ENCODE measurements at places on chromosomes 16 and 17.
A peak's percentile ranks its signal among the peaks of the same experiment; 100 is the strongest.

- peak; percentile 90 for DNase-seq
Measured at GRCh38 chr17:74770498-74771318, 5.4 kb downstream of the NAT9 start.

- no peak for DNase-seq
Measured at GRCh38 chr17:60766778-60767190, 89.1 kb downstream of the BCAS3 start.

- DNase-seq, result peak; percentile 92
Measured at GRCh38 chr16:58499615-58500351, at the start of gene NDRG4. Gene NDRG4, plus strand, starts transcription at chr16:58500143. Its CDS starts 106 bp downstream, at chr16:58500249.

GRCh38 chr16:49431591-49432290 lies 58.1 kb downstream of the C16orf78 start:
- no peak for DNase-seq

GRCh38 chr17:79633993-79634813 lies 23.4 kb upstream of the RBFOX3 start:
- no peak for DNase-seq

DNA sequence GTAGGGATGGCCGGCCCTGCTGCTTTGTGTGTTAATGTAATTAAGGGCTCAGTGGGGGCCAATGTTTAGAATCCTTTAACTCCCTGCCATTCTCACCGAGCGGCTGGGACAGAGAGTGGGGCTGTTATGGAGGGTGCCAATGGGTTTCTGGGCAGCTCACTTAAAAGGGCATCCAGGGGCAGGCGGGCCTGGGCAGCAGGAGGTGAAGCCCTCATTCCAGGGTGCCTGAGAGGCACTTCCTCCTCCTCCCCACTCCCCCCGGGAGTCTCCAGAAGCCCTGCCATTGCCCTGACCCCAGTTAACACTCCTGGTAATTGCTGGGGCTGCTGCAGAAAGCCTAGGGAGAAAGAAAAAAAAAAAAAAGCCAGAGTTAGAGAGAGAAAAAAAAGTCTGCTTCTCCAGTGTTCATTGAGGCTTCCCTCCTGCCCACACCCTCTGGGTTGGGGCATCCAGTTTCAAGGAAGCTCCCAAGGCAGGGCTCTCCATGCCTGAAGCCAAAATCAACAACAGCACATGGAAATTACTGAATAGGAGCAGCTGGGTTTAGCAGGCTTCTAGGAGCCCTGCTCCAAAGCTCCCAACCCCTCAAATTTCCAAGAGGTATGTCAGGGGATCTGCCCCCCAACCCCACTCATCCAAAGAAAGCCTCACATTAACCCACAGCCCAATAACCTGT lies 28.0 kb downstream of the CUEDC1 start:
- peak; percentile 77 for DNase-seq

- peak; percentile 94 for DNase-seq
Measured at GRCh38 chr17:81519284-81520020, 6.9 kb upstream of the ACTG1 start.

DNA sequence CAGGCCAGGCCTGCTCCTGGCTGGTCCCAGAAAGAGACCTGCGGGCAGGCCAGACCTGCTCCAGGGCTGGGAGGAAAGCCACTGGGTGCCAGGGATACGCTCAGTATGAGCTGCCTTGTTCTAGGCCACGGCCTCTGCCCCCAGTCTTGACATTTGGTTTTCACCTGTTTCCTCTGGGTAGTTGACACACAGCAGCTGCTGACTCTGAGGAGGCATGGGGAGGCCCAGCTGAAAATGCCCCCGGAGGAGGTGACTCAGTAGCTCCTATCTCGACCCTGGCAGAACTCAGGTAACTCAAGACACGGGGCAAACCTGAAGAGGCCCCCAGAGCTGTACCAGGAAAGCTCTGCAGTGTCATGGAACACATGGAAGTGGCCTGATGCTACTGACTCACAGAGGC lies 13.9 kb upstream of the ADGRG1 start:
- peak; percentile 25 for DNase-seq

DNA sequence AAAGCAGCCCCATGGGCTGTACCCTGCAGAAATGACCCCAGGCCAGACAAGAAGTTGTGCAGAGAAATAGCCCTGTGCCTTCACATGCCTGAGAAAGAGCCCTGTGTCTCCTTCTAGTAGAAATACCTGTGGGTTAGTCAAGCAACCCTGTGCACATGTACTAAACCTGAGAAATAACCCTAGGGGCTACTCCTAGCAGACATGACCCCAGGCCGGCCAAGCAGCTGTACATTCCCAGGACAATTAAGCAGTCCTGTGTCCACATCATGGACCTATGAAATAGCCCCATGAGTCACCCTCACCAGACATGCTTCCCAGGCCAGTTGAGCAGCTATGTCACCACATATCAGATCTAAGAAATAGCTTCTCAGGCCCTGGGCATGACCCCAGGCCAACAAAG lies 519.7 kb upstream of the CA10 start:
- DNase-seq, result no peak

GRCh38 chr17:66511135-66511534 lies 208.7 kb downstream of the PRKCA start:
- DNase-seq, result no peak

- no peak for DNase-seq
Measured at GRCh38 chr16:81530296-81530721, 85.7 kb downstream of the CMIP start.

GRCh38 chr16:10312784-10313724 lies 72.8 kb upstream of the ATF7IP2 start:
- peak; percentile 3 for DNase-seq

DNA sequence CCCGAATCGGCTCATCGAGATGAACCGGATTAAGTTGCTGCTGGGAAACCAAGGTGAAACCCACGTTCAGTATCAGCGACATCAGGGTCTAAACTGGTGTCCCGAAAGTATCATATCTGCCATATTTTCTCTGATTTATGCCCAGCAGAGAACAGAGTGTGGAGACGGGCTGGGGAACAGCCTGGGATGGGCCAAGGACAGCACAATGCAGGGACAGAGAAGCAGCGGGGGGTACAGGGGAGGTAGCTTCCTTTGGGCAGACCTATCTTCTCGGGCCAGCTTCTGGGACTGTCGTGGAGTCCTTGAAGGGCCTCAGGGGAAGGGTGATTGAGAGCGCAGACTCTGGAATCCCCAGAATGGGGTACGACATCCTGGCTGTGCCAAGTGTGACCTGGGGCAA lies 17.5 kb upstream of the MLKL start:
- no peak for DNase-seq

DNA sequence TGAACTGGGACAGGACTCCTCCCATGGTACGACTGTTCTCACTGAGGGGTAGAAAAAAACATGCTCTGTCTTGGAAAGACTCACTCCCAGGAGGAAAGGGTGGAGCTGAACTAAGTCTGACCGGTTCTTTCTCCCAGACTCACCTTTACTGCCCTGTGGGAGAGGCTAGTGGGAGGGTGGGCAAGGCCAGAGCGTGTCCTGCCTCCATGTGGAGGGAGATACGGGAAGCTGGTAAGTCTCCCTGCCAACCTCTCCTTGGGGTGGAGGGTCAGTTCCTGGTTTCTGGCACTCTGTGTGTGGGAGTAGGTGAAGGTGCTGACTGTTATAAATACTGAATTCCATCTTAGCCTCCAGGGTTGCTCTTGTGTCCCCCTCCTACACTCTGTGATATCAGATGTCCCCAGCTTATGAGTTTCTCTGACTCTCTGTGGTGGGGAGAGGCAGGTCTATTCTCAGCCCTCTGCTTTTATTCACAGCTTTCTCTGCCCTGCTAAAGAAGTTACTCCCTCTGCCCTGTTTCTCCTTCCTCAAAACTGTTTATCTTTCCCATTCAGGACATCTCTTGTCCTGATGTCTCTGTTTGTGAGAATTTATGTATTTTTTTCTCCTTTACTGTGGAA lies 26.9 kb upstream of the FAM20A start:
- peak; percentile 43 for DNase-seq

DNA sequence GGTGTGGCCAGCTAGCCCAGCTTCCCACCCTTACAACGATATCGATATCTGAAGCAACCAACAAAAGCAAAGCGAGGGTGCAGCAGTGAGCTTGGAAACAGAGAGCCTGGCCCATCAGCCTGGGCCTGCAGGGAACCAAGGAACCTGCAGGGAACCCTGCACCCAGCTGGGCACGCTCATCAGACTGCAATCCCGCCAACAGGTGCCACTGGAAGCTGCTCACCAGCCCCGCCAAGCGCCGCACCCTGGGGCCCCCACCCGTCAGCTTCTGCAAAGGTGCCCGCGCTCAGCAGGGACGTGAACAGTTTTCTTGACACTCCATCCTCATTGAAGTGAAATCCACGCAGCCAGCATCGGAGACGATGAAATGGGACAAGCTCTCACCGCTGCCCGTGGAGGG lies 250.7 kb downstream of the RBFOX3 start:
- DNase-seq, result no peak

GRCh38 chr17:72049914-72050313 lies 70.9 kb upstream of the SOX9 start:
- DNase-seq, result no peak
